ENCODE measurements at places on chromosomes 7 and 10.

- DNase-seq, result peak; percentile 37
These were observed 544 bp downstream of the TSPAN33 start for GRCh38 chr7:129144834-129145668.

GRCh38 chr7:155530601-155531000, 15.8 kb downstream of the CNPY1 start:
- no peak for DNase-seq

GRCh38 chr10:122172361-122173008, 98.6 kb upstream of the BTBD16 start:
- no peak for DNase-seq

- no peak for DNase-seq
These were observed 77.6 kb downstream of the C10orf105 start for GRCh38 chr10:71641986-71642385.

- DNase-seq, result peak; percentile 39
These were observed 15.1 kb upstream of the NME8 start for GRCh38 chr7:37833107-37833817.

- DNase-seq, result no peak
These were observed 48.0 kb upstream of the RASGEF1A start for GRCh38 chr10:43314626-43315495.

DNA sequence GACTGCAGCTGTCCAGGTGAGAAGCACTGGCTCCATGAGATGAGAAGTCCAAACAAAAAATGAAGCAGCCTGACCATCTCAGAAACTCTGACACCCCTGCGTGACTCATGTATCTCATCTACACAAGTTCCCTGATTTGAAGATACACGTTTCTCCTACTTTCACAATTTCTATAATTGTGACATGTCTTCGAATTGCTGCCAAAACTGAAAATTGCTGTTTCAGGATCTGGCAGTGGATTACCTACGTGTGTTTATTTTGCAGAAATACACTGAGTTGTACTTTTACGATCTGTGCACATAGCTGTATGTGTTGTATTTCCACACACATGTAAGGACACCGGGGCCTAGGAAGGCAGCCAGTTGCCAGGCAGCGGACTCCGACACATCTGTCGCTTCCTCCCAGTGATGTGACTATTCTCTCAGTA, 53.2 kb downstream of the LARP4B start:
- DNase-seq, result no peak

DNA sequence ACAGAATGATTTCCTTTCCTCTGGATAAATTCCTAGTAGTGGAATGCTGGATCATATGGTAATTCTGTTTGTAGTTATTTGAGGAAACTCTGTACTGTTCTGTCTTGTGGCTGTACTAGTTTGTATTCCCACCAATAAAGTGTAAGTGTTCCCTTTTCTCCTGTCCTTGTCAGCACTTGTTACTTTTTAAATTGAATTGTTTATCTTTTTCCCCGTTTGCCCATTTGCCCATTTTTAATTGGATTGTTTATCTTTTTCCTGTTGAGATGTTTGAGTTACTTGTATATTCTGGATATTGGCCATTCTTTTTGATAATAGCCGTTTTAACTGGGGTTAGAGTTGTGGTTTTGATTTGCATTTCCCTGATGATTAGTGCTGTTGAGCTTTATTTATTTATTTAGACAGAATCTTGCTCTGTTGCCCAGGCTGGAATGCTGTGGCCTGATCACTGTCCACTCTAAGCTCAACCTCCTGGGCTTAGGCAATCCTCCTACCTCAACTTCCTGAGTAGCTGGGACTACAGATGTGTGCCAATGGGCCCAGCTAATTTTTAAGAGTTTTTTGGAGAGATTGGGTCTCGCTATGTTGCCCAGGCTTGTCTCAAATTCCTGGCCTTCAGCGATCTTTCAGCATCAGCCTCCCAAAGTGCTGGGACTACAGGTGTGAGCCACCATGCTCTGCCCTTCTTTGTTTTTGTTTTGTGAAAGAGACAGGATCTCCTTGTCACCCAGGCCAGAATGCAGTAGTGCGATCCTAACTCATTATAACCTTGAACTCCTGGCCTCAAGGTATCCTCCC, 23.0 kb downstream of the BMPR1A start:
- DNase-seq, result no peak

GRCh38 chr10:45064998-45065397, 64.3 kb downstream of the ZNF22 start:
- no peak for DNase-seq

- no peak for DNase-seq
These were observed 172.9 kb downstream of the SPAG6 start for GRCh38 chr10:22518167-22518724.

DNA sequence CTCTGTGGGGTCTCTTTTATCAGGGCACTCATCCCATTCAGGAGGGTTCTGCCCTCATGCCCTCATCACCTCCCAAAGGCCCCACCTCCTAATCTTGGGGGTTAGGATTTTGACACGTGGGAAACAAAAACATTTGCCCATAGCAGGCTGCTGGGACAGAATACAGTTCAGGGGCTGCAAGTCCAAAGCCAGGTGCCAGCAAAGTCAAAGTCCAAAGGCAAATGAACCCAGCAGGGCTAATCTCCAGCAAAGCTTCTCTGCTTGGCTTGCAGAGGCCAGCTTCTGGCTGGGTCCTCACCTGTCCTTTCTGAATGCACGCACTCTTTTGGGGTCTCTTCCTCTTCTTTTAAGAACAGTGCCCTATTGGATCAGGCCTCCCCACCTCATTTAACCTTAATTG, 359.9 kb downstream of the DPP6 start:
- no peak for DNase-seq

DNA sequence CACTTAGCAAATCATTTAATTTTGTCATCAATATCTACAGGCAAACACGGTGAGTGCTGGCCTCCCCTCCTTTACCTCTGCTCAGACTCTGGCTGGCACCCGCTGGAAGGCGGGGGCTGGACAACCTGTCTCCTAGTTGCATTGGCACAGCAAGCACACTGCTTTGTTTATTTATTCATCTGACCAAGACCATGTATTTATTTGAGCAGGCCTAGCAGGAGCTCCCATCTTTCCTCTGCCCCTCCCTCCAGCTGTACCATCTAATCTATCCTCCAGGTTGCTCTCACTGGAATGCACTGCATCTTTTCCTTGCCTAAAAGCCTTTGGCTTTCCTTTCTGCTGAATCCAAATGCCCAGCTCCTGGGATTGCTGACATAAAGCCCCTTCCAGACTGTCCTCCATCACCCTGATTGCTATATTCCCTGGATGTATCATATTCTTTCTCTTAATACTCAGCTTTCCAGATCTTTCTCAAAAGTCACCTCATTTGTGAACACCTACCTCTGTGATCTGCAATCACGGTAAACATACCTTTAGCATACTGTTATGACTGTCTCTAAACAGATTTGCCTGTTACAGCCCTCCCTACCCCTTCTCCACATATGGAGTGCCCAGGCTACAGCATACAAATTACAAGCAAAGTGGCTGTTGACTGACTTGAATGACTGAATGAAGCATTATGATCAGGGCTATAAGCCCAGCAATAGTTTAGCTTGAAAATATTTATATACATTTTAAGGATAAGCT, 9.6 kb downstream of the ELMO1 start:
- DNase-seq, result no peak

GRCh38 chr10:102421757-102422512, 1.3 kb downstream of the FBXL15 start:
- DNase-seq, result peak; percentile 51

GRCh38 chr10:75980419-75981002, 549.1 kb downstream of the LRMDA start:
- DNase-seq, result no peak

DNA sequence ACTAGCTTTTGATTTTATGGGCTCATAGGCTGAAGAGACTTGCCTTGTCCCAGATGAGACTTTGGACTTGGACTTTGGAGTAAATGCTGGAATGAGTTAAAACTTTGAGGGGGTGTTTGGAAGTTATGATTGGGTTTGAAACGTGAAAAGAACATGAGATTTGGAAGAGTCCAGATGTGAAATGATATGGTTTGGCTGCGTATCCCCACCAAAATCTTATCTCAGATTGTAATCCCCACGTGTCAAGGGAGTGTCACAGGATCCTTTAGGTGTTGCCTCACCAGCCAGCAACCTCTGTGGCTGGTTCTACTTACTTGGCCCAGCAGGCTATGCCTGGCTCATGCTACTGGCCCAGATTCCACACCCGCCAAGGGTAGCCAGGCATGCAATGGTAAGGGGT, 119.6 kb upstream of the NPY start:
- DNase-seq, result no peak

DNA sequence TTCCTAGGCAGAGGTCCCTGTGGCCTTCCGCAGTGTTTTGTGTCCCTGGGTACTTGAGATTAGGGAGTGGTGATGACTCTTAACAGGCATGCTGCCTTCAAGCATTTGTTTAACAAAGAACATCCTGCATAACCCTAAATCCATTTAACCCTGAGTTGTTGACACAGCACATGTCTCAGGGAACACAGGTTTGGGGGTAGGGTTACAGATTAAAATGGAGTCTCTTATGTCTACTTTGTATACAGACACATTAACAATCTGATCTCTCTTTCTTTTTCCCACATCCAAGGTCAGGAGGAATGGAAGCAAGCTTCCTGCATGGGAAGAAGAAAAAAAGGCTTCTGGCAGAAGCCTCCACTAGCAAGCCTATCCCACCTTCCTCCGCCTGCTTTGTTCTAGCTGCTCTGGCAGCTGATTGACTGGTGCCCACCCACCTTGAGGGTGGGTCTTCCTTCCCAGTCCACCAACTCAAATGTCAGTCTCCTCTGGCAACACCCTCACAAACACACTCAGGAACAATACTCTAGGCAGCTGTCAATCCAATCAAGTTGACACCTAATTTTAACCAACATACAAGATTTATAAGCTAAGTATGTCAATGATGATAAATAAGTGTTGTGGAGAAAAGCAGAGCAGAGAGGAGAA, 176.5 kb upstream of the CCZ1B start:
- DNase-seq, result no peak

DNA sequence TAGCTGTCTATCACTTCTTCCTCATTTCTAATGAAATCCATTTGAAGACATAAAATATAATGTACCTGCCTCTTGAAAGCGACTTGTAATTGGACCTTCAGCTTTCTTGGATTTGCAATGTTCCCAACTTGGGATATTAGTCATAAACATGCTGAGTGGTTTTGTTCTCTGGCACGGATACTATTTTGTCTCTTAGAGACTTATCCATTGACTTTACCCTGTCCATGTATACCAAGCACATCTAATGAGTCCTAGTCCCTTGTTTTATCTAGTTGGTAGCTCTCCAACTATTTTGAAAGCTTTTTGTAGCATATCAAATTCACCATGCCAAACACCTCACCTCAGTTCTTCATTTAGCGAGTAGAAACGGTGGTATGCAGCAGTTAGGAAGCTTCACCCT, 18.9 kb downstream of the PLEKHS1 start:
- DNase-seq, result no peak

- DNase-seq, result no peak
These were observed 126.1 kb downstream of the PFKFB3 start for GRCh38 chr10:6328699-6329423.

DNA sequence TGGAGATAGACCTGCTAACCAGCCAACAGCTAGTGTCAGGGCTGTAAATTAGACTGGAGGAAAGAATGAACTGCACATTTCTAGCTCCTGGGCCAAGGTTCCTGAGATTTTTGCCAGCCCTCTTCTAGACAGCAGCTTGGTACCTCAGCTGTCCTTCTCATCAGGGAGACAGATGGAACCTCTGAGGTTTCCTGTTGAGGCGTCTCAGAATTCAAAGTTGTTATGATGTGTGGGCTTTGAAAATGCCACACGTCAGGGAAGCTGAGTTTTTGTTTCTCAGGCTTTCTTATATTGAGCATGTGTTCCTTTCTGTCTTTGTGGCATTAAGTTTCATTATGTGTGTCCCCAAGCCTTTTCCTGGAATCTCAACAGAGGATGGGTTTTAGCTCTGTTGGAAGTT, 736.6 kb downstream of the AUTS2 start:
- DNase-seq, result peak; percentile 23

DNA sequence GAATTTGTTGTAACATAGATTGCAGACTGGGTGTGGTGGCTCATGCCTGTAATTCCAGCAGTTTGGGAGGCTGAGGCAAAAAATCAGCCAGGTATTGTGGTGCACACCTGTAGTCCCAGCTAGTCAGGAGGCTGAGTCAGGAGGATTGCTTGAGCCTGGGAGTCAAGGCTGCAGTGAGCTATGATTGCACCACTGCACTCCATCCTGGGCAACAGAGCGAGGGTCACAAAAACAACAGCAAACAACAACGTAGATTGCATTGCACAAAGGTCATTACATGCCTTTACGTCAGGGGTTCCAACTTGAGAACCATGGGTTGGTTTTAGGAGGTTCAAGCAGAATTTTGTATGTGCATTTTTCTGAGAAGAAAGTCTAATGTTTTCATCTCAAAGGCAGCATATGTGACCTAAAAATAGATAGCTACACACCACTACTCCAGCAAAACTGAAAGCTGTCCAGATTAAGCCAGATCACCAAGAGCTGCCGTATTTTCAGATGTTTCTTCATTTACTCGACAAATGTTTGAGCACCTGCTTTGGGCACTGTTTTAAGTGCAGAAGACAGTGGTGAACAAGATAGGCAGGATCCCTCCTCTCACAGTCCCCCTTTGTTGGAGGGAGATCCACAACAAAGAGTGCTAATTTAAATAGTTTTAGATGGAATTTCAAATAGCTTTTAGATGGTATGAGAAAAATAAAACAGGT, 28.3 kb upstream of the CYP26C1 start:
- no peak for DNase-seq

DNA sequence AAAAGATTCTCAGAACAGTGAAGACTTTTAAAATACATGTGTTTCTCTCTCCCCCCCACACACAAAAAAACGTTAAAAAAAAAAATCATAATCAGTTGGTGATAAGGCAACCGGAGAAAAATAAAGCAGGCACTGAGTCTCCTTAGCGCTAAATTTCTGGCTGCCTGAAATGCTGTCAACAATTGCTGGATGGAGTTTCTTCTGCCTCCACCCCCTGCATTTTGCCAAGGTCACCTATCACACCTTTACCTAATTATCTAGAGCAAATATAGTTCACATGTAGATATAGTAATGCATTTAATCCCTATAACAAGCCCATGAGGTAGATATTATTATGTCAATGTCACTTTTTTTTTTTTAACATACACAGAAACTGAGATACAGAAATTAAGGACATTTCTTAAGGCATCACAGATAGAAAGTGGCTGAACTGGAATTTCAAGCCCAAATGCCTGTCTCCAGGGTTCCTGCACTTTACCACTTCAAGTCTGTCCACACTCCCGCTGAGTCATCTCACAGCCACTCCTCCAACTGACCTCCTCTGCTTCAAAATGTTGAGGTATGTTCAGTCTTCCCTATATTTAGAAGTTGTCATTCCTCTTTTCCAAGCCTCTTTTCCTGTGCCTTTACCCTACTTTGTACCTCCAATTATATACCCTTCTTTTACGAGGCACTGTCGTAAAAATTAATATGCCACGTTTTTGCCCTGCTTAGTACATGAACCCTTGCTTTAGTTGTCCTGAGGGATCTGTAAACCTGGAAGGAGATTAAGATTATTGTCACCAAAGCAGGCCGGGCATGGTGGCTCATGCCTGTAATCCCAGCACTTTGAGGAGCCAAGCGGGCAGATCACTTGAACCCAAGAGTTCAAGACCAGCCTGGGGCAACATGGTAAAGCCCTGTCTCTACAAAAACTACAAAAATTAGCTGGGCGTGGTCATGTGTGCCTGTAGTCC, 72.8 kb upstream of the MPP7 start:
- no peak for DNase-seq
